Jurkat, Clone E6-1 (cell line): ENCODE measurements at places on chromosomes 6 and 20.

- DNase-seq = no peak
Observed at GRCh38 chr20:14732343-14732742, 394.9 kb upstream of the FLRT3 start.

- DNase-seq = no peak
Observed at GRCh38 chr6:127514773-127515227, 4.3 kb downstream of the MTCL3 start.

DNA sequence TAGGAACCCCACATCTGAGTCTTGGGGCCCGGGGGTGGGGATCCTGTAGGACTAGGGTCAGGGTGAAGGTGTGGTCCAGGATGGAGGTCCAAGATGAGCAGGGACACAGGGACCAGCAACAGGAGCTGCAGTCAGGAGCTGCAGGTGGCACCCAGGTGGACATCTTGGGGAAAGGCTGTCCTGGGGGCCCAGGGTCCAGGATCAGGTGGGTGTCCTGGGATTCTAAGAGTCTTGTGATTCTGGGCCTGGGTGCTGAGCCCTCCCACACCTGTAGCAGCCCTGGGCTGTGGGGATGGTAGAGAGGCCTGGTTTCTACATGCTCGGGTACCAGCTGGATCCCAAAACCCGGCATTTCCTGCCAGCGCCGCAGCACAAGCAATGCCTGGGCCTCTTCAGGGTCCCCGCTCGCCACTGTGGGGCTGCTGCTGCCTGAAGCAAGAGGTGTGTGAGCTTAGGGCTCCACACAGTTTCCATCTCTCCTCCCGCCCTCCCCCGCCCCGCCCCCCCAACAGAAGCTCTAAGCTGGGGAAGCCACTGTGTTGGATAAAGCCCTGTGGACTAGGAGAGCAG is 20.7 kb downstream of the ERGIC3 start:
- no peak for DNase-seq

DNA sequence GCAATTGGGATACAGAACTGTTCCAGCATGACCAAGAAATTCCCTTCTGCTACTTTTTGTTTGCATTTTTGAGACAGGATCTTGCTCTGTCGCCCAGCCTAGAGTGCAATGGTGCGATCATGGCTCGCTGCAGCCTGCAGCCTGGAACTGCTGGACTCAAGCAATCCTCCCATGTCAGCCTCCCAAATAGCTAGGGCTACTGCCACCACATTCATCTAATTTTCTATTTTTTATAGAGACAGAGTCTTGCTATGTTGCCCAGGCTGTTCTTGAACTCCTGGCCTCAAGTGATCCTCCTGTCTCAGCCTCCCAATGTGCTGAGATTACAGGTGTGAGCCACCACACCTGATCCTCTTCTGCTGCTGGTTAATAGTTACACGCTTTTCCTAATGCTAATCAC is 204.9 kb downstream of the SOX4 start:
- DNase-seq = no peak

DNA sequence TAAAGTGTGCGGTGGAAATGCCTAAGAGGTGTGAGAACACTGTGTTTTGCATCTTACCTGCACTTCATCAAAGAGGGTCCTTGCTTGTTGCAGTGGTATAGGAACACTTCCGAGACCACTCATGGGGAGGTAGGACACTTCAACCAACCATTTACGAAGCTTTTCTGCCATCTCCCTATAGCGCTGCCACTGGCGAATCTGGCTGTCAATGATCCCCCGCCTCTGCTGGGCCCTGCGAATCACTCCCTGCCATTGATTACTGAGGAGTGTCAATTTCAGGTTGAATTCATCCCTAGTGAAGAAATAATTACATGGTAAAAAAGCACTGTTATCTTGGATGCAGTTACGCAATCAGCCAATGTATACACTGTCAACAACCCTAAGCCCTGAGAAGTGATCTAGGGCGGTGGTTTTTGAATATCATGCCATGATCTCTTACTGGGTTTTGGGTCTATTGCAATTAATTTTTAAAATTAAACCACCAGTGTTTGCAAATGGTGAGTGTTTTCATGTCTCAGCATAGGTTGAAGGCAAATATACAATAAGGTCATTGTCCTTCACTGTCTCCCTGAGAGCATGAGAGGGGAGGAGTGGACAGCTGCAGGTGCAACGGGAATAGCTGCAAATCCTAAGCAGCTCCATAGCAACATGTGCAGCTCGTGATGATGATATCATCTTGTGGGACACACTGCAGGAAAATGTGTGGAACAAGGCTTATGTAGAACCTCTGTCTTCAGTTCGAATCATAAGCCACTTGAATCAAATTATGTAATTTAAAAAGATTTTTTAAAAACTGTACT is 400.6 kb downstream of the ESR1 start:
- no peak for DNase-seq

DNA sequence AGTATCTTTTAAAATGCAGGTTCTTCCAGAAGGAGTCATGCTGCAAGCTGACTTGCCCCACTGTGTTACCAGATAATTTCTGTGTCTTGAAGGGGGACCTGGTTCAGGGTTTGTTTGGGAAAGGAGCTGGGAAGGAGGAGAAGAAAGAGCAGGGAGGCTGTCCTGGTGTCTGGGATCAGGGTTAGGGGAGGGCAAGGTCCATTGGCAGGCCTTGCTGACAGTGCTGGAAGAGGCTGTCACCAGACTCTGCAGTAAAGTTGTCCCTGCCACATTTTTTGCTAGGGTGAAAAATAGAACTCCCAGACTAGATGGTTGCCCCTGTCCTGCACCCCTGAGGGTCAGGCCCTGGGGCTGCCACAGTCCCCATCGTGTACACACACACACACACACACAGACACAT is 14.9 kb downstream of the GLP1R start:
- DNase-seq = no peak

DNA sequence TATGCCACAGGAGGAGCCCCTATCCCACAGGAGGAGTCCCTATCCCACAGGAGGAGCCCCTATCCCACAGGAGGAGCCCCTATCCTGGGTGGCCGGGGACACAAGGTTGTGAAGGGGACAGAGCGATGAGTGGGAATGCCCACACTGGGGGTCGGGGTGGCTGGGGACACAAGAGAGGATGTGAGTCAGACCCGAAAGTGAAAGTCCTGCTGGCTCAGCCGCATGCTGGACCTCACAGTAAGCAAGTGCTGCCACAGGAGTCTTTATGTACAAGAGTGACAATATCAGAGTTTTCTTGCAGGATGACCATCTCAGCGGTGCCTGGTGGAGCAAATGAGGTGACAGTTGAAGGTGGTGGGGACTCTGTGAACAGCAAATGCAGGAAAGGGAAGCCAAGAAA is 93.7 kb downstream of the PSMB1 start:
- DNase-seq = no peak

DNA sequence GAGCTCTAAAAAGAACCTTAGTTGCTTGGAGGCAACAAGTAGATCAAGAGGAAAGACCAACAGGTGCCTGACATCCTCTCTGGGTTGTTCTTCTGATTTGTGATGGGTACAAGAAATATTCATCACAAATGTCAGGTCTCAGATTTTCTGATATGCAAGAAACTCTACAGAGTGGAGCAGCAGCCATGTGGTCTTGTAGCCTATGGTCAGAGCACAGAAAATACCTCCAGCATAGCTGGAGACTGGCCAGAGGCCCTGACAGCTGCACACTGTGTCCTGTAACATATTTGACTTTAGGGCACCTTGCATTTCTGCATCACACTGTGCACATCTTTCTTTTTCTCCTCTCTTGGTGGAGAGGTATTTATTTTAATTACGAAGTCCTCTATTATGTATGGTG is 116.3 kb downstream of the GMPR start:
- DNase-seq = no peak

- no peak for DNase-seq
Observed at GRCh38 chr6:33427585-33428223, 7.8 kb downstream of the SYNGAP1 start.

GRCh38 chr6:129073691-129074395 is 190.9 kb downstream of the LAMA2 start:
- no peak for DNase-seq

- DNase-seq = no peak
Observed at GRCh38 chr6:135941275-135942025, 89.9 kb downstream of the PDE7B start.

GRCh38 chr6:52697903-52698302 is 27.0 kb downstream of the TMEM14A start:
- DNase-seq = no peak

DNA sequence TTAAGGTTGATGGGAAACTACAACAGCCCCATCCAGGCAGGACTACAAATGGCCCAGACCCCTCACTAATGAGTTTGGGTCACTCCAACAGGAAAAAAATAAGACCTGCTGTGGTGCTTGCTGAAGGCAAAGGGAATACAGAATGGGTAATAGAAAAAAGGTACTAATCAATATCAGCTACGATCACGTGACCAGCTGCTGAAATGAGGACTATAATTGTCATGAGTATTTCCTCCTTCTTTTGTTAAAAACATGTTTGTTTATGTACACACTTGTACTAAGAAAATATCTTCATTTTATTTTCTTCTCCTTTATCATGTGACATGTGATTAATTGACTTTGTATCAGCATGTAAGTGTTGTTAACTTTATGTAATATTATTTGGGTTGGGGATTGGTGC is 199.9 kb downstream of the GJA1 start:
- no peak for DNase-seq

- DNase-seq = no peak
Observed at GRCh38 chr6:24537771-24538385, 43.1 kb downstream of the ALDH5A1 start.

GRCh38 chr6:156820089-156820798 is 43.1 kb downstream of the ARID1B start:
- no peak for DNase-seq

DNA sequence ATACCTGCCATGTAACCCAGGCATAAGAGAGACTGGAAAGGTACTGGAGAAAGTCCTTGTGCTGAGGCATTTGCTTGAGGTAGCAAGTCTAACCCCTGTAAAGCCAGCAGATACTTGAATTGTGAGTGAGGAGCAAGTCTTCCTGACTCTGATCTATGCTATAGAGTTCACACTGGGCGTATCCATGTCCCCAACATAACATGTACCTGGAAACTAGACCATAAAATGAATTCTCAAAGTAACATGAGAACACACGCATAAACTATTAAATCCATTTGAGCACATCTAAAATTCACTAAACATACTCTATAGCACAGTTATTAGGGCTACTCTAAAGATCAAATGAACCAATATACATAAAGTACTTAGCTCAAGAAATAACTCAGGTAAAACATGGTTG is 2.0 kb downstream of the NHSL1 start:
- no peak for DNase-seq

- DNase-seq = no peak
Observed at GRCh38 chr6:19380293-19380692, 456.9 kb upstream of the ID4 start.

GRCh38 chr20:50321797-50322480 is 131.3 kb downstream of the CEBPB start:
- no peak for DNase-seq

DNA sequence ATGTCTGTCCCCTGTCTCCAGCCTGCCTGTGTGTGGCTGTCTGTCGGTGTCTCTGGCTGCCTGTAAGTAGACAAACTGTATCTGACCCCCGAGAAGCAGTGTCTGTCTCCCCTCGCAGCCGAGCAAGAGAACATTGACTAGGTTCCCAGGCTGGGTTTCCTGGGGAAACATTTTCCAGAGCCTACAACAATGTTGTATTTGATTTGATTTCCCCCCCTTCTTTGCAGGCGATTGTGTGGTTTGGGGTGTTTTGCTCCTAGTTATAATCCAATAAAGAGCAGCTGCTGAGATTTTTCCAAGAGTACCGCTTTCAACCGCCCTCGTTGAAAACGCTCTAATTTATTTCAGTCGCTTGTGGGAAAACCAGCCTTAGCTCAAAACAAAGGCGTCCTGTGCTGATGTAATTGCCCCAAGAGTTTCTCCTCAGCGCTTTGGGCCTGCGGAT is 92.6 kb downstream of the CDC5L start:
- no peak for DNase-seq

DNA sequence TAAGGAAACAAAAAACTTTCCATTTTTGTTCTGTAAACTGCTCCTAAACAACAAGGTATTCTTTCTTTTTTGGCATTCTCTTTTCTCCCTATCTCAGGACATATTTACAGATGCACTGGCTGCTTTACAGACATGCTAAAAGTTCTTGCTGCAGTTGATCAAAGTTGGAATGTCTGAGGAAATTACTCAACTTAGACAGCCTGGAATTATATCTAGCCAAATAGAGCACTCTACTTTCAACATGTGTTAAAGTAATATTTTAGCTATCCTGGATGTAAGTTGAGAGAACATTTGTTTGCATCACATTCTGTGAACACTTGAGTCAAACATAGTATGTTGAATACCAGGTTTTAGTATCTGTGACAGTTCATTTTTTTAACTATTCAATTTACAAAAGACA is 24.8 kb downstream of the TASP1 start:
- DNase-seq = no peak

DNA sequence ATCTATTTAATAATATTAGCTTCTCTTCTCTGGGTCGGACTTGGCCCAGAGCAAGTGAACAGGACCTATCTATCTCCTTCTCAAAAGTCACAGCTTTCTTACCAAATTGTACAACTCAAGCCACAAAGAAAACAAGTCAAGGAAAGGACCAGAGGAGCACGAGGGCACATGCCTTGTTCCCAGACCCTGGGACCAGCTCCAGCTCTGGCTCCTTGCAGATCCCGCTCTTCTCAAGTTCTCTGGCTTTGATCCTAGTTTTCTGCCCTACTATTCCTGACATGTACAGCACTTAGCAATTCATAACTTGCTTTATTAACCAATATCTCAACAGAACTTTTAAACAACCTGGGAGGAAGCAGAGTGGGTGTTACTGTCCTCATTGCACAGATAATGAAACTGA is 185.9 kb downstream of the ESR1 start:
- DNase-seq = no peak

- no peak for DNase-seq
Observed at GRCh38 chr6:167341665-167342655, 17.1 kb downstream of the TTLL2 start.

- no peak for DNase-seq
Observed at GRCh38 chr6:57315111-57315510, 2.3 kb upstream of the PRIM2 start.

DNA sequence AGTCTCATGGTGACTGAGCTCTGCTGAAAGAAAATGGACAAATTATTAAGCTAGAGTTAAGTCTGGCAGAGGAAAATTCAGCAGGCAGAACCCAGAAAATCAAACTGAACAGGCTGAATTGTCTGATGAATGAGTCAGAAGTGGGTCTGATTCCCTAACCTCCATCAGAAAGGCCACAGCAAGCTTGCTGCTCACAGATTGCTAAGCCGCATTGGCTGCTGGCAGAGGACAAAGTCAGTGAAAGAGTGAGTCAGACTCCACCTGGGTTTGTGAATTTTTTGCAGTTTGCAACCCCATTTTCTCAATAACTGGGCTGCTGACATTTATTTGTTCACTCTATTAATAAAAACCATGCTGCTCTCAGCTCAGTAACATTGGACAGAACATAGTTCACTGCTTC is 191.3 kb downstream of the EPM2A start:
- DNase-seq = no peak

DNA sequence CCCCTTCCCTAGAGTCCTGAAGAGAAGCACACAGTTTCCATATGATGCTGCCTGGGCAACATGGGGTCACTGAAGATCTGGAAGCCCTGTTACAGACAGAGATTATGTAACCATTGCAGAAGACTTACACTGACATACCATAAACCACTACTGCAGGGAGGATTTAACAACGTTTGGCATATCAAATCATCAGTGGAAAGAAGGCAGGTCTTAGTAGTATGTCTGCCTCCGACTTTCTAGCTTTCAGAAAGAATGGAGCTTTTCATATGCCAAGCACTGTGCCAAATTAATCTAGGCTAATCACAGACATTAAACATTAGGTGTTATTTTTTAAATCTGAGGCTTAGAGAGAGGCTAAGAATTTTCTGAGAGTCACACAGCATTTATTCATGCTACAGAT is 144.3 kb downstream of the ADGRB3 start:
- DNase-seq = no peak

- no peak for DNase-seq
Observed at GRCh38 chr6:127053032-127053874, 65.2 kb upstream of the RSPO3 start.
